H7 (cell line): ENCODE measurements at places on chromosomes 12 and 14. TPM values are rescaled to one million over a fixed set of nuclear protein-coding genes. Genes with fewer than 3 reads are reported as not detected.

DNA sequence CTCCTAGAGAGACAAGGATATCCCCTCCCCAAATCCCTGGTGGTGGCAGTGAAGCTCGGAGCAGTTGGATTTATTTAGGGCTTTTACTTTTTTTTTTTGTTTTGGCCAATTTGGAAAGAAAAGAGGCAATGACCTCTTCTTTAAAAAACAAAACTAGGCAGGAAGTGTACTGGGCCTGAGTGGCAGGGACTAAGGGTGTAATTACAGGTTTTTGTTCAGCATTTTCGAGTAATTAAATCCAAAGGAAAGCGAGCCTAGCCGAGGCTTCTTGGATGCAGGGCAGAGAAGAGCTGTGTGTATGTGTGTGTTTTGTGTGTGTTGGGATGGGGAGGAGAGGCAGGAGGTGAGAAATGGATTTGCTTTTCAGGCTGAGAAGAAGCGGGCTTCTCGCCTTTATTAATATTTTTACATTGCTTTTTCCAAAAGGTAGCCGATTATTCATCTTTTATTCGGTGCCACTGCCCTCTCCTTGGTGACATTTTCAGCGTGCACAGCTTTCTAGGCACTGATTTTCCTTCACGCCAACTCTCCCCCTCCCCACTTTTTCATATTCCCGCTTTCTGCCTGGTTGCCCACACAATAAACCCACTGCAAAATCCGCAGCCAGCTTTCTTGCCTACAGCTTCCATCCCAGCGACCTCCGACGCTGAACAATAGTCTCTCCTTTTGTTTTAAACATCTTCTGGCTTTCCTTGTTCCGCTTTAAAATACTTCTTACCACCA is 8.9 kb upstream of the IRF2BPL start:
- DNase-seq = no peak

DNA sequence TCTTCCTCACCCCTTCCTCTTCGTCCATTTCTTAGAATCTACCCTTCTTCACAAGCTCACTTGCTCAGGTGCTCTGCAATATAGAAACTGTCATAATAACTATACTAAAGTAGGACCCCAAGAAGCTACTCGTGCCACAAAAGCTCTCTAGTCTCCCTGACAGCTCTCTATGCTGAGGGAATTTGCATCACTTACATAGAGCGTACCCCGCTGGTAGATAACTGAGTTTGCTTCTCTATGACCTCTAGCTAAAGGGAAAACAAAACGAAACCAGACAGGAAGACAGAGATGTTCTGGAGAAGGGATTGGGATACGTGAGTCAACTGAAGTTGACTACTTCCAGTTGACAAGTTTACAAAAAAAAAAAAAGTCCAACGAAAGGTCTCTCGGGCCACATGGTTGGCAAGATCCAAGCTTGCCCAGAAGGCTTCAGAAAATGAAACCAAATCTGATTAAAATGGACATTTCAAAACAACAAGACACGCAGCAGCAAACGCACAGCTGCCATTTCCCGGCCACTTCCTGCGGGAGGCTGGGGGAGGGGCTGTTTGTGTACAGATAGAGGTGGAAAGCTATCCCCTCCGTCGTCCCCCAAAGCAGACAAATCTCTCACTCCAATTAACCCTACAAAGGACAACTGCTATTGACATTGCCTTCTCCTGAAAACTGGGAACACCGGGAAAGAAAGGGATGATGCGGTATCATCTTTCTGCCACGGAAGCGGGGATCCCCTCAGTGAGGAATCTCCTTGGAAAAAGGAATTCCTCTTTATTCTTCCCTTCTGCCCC is 1.3 kb downstream of the BAZ2A start:
- peak; percentile 67 for DNase-seq

GRCh38 chr14:58739674-58740073 is 101.9 kb downstream of the DACT1 start:
- no peak for DNase-seq

GRCh38 chr14:100453930-100454329 is 130.8 kb downstream of the SLC25A47 start:
- DNase-seq = peak; percentile 23

- peak; percentile 25 for DNase-seq
These were observed 1.5 kb downstream of the NPAS3 start for GRCh38 chr14:32940066-32940651.

DNA sequence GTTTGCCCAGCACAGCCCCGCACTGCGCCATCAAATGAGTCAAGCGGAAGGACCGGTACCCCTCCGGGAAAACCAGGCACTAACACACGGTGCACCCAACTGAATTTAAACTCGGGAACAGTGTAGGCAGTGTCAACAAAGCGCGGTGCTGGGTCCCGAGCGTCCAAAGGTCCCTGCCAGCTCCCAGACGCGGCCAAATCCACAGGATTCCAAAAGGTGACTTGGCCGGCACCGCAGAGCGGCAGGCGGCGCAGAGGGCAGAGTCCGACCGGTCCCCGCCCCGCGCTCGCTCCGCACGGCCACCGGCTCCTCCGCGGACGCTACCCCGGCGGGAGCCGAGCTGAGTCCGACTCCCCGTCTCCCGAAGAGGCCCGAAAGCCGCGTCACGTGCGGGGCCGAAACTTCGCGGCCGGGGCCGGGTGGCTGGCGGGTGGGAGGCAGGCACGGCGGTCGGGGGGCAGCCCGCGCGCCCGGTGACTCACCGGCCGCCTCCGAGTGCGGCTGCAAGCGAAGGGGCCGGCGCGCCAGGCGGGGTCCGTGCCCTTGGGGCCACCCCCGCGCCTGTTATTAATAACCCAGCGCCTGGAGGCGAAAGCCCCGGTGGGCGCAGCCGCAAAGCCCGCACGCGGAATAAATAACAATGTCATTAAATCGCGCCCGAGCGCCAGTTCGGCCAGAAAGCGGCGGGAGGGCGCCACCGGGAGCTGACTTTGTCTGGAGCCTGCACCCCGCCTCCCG is 863 bp downstream of the DENND5B start:
- DNase-seq = peak; percentile 85

DNA sequence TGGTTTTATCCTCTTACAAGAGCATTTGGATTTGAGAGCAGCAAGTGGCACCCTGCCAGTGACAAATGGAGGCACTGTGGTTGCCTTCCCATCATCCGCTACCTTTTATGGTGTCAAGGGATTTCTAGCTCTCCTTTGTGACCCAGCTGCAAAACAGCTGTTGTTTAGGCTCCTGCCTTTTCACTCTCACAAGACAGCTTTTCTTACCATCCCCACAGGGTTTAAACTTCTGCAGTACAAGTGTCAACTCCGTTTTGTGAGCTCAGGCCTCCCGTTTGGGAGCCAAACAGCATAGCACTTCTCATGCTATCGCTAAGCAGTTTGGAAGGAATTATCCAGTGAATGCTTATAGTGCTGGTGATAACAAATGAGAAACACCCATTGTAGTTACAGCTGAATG is 331.4 kb downstream of the TMTC2 start:
- DNase-seq = no peak

DNA sequence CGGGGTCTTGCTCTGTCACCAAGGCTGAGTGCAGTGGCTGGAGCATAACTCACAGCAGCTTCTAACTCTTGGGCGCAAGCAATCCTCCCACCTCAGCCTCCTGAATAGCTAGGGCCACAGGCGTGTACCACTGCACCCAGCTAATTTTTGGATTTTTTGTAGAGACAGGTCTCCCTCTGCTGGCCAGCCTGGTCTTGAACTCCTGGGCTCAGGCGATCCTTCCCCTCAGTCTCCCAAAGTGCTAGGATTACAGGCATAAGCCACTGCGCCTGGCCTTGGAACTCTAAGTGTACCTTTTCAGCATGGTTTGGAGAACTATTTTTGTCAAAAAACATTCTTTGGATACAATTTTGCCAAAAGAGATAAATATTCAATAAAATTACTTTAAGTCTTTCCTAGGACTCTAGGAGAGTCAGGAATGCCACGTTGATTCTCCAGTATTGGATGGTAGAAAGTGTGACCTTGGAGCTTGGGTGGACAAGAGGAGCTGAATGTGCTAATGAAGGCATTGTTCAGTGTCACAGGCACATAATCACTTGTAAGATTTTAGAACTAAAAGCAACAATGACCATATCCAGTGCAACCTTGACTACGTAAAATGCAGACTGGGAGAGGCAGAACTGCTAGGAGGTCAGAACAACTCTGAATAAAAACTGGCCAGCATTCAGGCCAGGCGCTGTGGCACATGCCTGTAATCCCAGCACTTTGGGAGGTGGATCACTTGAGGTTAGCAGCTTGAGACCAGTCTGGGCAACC is 2.8 kb downstream of the SRSF9 start:
- DNase-seq = no peak

DNA sequence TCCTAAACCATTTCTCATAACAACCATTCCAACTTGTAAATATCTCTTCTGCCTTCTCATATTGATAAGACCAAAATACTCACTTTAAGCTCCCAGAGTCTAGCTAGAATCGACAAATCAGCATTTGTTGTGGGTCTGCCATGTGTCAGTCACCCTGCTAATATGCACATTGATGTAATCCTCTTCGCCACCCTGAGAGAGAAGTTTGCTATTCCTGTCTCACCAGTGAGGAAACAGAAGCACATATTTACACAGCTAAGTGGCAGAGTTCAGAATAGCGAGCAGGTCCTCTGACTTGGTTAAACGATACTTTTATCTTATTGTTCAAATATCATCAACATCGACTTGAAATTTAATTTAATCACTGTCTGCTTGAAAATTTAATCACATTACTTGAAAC is 142.1 kb downstream of the ANO4 start:
- DNase-seq = no peak

GRCh38 chr12:41162461-41162860 is 25.7 kb upstream of the PDZRN4 start:
- no peak for DNase-seq

DNA sequence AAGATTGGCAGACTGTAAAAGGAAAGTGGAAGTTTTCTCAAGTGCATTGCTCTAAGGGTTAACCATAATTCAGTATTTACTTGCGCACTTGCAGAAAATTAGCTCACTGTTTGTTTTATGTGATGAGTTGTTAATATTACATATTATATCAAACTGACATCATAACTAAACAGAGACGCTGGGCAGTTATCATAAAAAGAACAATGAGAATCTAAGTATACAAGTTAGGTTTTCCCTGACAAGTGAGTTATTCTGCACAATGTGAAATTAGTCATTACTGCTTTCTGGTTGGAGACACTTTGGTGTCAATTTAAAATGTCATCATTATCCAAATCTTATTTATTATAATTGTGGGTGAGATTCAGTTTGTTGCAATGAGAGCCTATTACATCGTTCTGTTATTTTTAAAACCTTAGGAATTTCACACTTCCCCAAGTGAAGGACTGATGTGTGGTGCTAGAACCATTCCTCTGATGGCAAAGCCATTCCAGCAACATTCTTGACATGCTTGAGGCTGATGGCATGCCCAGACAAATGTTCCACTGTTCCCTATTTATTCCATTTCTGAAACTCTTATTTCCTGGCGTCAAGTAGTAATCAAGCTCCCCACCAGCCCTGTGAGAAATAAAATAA is 90.1 kb upstream of the FLRT2 start:
- DNase-seq = no peak

DNA sequence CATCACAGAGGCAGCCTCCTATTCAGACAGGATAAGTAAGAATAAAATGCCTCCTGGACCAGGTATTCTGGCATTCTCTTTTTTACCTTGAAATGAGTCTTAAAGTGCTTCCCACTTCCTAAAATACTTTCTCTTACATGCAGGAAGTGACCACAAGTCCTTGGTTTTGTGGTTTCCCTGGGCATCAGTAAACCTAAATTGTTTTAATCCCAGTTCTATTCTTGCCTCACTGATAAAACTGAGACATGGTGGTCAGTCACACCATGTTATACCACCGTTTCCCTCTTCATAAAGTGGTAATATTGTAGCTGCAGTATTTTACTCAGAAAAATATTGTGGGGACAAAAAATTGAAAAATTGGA is 1.2 kb upstream of the SALL2 start:
- DNase-seq = no peak

DNA sequence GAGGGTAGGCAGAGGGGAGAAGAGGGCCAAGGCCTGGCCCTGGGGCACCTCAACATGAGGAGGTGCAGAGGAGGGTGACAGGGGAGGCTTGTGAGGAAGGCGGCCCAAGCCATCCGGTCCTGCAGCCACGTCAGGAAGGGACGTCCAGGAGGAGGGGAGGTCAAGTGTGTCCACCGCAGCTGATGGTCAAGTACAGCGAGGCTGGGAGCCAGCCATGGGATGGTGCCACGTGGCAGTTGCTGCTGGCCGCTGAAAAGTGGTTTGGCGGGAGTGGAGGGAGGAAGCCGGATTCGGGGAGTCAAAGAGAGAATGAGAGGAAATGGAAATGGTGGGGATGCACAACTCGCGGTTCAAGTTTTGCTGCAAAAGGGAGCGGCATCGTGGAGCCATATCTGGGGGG is 41.2 kb downstream of the PRIMA1 start:
- DNase-seq = no peak

GRCh38 chr14:104317975-104318557 is 179.7 kb downstream of the KIF26A start:
- DNase-seq = peak; percentile 41

- no peak for DNase-seq
These were observed 225.3 kb upstream of the PELI2 start for GRCh38 chr14:55892906-55893305.

- no peak for DNase-seq
These were observed 134.7 kb upstream of the GSC start for GRCh38 chr14:94904636-94905035.

DNA sequence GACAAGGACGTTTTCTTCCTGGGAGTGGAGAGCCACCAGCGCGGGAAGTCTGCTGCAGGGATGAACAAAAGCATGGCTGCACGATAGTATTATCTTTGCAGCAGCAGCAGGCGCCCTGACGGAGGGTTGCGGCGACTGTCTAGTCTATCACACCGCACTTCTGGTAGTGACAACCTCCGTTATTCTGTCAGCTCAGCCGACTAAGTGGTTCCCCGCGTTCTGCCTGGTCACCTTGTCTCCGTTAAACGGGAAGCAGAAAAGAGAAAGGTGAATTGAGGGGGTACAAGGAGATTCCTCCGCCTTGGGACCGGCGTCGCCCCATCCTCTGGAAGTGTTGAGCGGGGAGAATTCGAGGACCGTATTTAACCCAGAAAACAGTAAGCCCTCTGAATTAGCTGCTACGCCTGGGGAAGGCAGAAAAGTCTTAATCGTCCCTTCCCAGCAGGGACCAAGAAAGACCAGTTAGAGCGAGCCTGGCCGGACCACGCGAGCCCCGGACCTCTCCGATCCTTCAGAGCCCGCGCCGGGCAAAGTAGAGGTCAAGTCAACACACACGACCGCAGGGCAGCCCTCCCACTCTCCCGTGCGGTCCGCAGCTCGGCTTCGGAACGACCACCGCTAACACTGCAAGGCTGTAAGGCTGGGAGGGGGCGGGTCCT is 536 bp upstream of the DAAM1 start:
- no peak for DNase-seq

DNA sequence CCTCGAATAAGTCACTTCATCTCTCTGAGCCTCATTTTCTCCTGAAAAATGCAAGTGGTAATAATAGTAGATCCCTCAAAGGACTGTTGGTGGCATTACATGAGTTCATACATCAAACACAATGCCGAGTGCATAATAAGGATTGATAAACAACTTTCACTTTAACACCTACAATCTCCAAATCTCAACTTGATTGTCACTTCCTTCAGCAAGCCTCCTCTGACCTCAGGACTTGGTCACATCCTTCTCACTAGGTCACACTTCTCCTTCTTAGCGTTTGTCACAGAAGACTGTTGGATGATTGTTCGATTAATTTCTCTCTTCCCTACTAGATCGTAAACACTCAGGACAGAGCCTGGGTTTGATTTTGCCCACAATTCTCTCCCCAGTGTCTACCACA is 7.9 kb upstream of the PRKAB1 start:
- no peak for DNase-seq

Gene PPP1R1A
- 23.8 and 24.3 TPM in 2 replicates for total RNA-seq

Gene AHNAK2
- total RNA-seq = 2.0 and 2.3 TPM in 2 replicates

Gene HOTAIR
- total RNA-seq = not detected in 2 replicates

Gene PEX5
- 26.4 and 45.9 TPM in 2 replicates for total RNA-seq

Gene PLBD1
- 42.1 and 43.8 TPM in 2 replicates for total RNA-seq

Gene YARS2
- total RNA-seq = 72.7 and 85.8 TPM in 2 replicates

Gene KRT75
- total RNA-seq = not detected in 2 replicates

Gene ETFBKMT
- 0.78 and 1.6 TPM in 2 replicates for total RNA-seq
